ENCODE measurements at places on chromosomes 7 and 10. TPM values are rescaled to one million over a fixed set of nuclear protein-coding genes. Genes with fewer than 3 reads are reported as not detected.
A peak's percentile ranks its signal among the peaks of the same experiment; 100 is the strongest.

DNA sequence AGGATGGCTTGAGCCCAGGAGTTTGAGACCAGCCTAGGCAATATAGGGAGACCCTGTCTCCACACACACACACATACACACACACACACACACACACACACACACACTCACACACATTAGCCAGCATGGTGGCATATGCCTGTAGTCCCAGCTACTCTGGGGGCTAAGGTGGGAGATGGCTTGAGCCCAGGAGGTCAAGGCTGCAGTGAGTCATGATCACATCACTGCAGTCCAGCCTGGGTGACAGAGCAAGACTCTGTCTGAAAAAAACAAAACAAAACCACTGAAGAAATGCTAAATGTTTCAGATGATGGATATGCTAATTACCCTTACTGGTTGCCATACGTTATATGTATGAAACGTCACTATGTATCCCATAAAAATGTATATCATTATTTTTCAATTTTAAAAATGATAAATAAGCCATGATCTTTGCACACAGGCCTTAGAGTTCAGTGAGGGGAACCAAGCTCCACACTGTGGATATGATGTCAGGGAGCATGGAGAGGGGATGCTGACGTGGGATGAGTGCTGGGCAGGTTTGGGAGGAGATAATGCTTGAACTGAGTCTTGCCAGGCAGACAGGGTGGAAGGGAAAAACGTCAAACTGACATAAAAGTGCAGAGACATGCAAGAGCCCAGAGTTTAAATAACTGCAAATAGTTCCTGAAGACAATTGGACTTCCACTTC is 45.9 kb upstream of the ARHGAP12 start:
- ATAC-seq, result no peak

- ATAC-seq, result no peak
Observed at GRCh38 chr7:50329775-50330174, 25.3 kb downstream of the IKZF1 start.

GRCh38 chr7:159068893-159069448 is 75.7 kb downstream of the VIPR2 start:
- no peak for ATAC-seq

DNA sequence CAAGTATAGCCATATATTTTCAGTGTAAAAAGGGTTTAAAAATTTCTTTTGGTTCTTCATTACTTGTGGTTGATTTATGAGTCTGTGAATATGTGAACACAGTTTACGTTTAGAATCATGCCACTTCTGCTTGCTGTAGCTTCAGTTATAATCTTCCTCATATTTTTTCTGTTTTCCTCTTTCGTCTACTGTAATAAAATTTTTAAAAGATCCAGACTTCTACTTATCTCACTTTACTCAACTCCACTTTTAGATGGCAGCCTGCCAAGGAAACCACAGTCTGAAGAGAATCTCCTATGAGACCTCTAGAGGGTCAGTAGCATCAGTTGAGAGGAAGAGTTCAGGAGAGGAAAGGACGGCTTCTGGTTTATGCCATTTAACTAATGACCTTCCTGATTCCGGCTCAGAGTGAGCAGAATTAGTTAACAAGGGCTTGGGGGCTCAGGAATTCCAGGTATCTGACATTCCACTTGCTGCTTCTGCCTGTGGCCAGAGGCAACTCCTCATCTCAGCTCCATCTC is 21.4 kb downstream of the CREB5 start:
- no peak for ATAC-seq

DNA sequence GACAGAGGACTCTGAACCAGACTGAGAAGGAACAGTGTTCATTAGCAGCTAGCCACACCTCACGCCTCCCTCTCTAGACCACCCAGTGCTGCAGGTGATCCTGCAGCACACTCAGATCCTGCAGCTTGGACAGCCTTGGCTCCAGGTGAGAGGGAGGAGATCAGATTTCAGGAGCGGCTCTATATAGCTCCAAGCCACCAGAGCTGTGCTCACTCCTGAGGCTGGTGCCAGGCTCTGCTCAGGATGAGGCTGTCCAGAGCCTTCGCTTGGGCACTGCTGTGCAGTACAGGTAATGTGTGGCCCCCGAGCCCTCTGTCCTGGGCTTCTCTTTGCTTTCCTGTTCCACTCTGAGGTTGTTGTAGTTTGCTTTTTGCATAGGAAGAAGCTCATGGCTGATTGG is 42.4 kb downstream of the C10orf120 start:
- ATAC-seq, result no peak

- no peak for ATAC-seq
Observed at GRCh38 chr10:132612571-132613504, 75.3 kb downstream of the INPP5A start.

- ATAC-seq, result peak; percentile 20
Observed at GRCh38 chr10:110498982-110499795, 1.5 kb downstream of the DUSP5 start.

GRCh38 chr10:19549503-19549902 is 266.7 kb upstream of the PLXDC2 start:
- ATAC-seq, result no peak

DNA sequence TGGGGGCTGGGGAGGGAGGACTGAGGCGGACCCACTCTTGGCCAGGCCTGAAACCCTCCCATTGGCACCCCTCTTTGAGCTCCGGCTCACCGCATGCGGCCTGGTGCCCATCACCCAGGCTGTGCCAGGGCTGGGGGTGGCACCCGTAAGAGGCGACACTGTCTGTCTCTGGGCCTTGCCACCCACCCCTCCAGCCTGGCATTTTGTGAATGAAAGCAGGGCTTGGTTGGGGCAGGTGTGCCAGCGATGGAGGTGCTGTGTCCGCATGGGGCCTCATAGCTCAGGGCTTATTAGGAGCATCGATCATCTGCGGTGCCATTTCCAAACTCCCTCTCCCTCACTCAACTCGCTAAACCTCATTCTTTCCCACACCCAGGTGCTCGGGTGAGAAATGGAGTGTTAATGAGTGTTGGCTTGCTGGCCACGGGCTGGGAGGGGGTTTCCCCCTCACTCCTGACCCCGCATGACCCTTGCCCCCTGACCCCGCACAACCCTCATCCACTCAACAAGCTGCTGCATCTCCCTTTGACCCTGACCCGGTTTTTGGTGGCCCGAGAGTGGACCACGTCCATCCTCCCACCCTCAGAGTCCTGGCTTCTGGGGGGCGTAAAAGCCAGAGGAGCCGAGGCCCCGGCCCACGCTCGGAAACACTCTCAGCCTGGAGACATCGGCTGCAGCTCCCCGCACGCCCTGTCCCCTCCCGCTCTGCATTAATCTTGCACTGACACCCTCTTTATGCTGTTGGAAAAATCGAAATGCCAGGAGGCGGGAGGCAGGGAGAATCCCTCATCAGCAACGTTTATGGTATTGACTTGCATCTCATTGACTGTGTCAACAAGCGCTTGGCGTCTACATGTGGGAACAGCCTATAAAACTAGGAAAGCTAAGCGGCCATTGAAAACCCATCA is 161.2 kb downstream of the DNAJB6 start:
- no peak for ATAC-seq

DNA sequence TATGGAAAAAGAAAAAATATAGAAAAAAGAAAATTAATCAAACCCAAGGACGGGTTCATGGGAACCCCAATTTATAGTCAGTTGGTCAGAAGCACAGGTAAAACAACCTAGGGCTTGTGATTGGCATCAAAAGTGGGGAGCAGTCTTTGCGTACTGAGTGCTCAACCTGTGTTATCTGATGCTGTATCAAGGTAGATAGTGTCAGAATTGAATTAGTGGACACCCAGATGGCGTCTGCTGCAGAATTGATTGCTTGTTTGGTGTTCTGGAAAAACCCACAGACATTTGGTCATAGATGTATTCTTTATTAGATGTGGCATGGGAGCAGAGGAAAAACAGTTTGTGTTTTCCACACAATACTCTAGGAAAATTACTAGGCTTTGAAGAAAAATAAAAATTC is 39.6 kb downstream of the NEUROG3 start:
- ATAC-seq, result no peak

- ATAC-seq, result peak; percentile 51
Observed at GRCh38 chr10:132654708-132655661, 117.4 kb downstream of the INPP5A start.

DNA sequence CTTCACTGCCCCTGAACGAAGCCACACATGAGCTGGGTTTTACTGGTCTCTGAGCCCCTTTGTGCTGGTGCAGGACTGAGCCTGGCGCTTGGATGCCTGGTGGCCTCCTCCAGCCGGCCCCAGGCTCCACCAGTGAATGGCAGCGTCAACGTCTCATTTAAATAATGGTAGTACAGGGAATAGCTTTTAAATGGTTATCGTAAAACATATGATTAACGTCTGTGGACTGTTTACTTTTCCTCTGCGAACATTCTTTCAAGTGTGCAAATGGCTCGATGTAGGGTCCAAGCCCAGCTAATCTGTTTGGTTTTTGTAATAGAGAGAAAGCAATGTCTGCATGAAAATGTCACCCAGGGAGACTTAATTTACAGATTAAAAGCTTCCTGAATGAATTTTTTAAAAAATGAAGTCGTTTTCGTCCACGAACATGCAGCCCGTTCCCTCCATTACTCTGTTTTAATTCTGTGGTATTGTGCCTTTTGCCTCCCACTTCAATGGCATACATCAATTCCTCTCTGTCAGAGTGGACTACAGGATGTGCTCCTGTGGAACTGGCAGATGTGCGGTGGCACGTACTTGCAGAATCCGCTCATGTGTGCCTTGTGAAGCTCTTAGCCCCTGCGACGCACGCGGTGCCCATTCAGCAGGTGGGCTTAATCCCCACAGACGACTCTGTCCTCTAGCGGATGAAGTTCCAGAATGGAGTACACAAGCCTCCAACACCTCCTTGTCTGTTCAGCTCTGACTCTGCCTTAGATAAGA is 192.7 kb downstream of the TCF7L2 start:
- ATAC-seq, result no peak

DNA sequence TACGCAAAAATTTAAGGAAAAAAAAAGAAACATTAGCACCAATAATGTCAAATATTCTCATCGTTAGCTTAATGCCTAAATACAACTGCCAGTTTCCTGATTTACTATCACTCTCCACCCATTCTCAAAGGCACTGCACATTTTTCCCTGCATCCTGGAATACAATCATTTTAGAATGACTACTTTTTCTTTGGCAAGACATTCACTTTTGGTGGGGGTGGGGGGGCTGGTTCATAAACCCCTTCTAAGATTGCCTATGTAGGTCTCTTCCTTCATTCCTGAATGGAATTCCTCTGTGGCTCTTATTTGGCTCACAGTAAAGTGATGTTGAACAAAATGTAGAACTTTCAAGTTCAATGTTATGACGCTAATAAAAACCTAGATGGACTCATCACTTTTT is 74.3 kb downstream of the RNLS start:
- ATAC-seq, result no peak

The WIPF3 gene
- not detected for total RNA-seq

The CAV1 gene
- total RNA-seq, result not detected

The SUN3 gene
- not detected for total RNA-seq

The KLF14 gene
- total RNA-seq, result not detected

The SPOCK2 gene
- 161 TPM for total RNA-seq

The LIPK gene
- total RNA-seq, result not detected

The ENTPD1 gene
- total RNA-seq, result 4.5 TPM

The FEZF1 gene
- not detected for total RNA-seq

Data from activated T-helper 17 cell treated with anti-CD3 and anti-CD28 coated beads, Interleukin-2, amount 50 U/mL, for 72 hours (primary cell).